ENCODE measurements at places on chromosomes 11 and 22.

DNA sequence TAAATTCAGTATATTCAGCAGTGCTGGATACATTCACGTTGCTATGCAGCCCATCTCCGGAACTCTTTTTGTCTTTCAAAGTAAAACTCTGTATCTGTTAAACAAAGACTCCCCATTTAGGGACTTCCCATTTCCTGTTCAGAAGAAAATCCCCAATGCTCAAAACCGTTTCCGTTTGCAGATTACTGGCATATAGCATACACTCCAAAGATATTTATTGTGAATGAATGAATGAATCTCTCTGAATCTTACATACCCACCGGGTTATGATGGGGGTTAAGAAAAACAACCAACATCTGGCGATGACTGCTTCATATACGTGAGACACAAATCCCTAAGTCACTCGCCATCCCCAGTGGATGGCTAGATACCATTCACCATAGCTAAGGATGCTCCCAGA is 1.6 kb downstream of the THY1 start:
- DNase-seq, result no peak

DNA sequence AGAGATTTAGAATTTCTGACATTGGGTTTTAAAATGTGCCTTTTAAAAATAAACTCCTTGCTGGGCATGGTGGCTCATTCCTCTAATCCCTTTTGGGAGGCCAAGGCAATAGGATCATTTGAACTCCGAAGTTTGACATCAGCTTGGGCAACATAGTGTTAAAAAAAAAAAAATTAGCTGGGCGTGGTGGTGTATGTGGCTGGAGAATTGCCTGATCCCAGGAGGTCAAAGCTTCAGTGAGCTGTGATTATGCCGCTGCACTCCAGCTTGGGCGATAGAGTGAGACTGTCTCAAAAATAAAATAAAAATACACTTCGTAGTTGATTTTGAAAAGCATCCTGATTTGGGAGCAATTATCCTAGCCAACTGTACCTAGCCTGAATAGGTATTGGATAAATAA is 3.4 kb upstream of the APLP2 start:
- DNase-seq, result no peak

DNA sequence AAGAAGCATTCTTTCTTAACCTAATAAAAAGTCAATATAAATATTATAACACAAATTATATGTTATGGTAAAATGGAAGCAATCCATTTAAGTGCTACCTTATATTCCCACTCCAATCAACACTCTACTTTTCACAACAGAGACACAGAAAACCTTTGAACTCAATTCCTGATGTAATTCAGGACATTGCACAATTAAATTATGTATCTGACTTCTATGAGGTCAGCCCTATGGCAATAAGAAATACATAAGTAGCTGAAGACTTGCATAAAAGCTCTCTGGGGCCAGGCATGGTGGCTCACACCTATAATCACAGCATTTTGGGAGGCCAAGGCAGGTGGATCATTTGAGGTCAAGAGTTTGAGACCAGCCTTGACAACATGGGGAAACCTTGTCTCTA is 6.8 kb downstream of the OR4D10 start:
- no peak for DNase-seq

DNA sequence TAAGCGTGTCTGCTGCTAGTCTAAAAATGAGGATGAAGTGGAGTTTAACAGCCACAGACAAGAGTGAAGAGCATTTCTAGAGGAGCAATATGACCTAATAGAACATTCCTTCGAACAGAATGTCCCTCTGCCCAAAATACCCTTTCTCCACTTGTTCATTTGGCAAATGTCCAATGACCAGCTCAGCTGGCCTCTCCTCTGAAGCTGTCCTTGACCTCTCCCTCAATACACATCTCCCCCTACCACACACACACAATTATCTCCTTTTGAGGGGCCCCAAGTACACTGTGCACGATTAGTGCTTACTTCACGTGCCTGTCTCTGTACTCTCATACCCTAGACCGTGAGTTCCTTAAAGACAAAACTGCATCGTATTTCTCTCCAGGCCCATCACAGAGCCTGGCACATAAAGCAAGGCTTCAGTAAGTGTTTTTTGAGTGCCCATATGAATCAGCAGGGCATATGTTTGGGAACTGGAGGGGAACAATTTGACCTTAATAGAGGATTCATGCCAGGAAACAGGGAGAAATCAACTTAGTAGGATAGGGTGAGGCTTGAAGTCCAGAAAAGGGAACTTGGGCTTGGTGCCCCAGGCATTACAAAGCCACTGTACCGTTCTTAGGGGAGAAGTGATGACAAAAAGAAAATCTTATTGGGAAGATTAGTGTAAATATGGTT is 18.1 kb upstream of the NCAM1 start:
- no peak for DNase-seq

All from activated CD4-positive, alpha-beta T cell treated with anti-CD3 and anti-CD28 coated beads, Interleukin-2, amount 50 U/mL, for 16 hours (primary cell).